ENCODE measurements at places on chromosomes 7 and 10. TPM values are rescaled to one million over a fixed set of nuclear protein-coding genes. Genes with fewer than 3 reads are reported as not detected.
A peak's percentile ranks its signal among the peaks of the same experiment; 100 is the strongest.

- no peak overlapping the region for H3K4me3 ChIP-seq
- H3K27me3 ChIP-seq = no peaks in the 10 kb centered on the region
- no peak overlapping the region for H3K27ac ChIP-seq
These were observed 95.6 kb upstream of the MKI67 start for GRCh38 chr10:128221807-128222206.

DNA sequence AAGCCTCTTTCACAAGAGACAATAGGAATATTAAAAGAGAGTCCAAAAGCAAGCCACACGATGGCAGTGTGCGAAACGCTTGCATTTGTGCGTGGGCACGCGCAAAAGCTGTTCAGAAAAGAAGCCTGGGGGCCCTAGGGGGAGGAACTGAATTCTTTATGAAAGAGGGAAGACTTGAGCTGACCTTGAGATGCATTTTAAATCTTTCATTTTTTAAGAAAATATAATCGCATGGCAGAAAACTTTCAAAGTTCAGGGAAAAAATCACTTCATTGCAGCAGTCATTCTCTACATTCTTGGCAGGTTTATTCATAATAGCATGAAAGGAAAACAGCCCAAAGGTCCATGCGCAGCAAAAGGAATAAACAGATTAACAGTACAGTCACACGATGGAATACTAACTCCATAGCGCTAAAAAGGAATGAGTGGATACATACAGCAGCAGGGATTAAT, 206.5 kb upstream of the PRKCQ start:
- DNase-seq = peak; percentile 61
- H3K4me1 ChIP-seq = peaks cover 3% of the 10 kb centered on the region
- H3K27me3 ChIP-seq = no peaks in the 10 kb centered on the region
- H3K36me3 ChIP-seq = no peaks in the 10 kb centered on the region
- no peak overlapping the region for H3K27ac ChIP-seq
- H3K4me3 ChIP-seq = peak overlapping the region; percentile 39

DNA sequence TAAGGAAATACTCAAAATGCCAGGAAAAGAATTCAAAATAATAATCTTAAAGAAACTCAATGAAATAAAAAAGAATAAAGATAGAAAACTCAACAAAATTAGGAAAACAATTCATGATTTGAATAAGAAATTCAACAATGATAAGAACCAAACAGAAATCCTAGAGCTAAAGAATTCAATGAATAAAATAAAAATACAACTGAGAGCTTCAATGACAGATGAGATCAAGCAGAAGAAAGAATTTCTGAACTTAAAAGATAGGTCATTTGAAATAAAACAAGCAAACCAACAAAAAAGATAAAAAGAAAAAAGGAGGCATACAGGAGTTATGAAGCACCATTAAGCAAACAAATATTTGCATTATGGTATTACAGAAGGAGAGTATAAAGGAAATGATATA, 5.6 kb upstream of the AKR1B1 start:
- DNase-seq = no peak
- H3K27ac ChIP-seq = no peak overlapping the region
- H3K4me3 ChIP-seq = no peak overlapping the region
- H3K36me3 ChIP-seq = no peaks in the 10 kb centered on the region
- H3K27me3 ChIP-seq = no peaks in the 10 kb centered on the region
- peaks cover 12% of the 10 kb centered on the region for H3K4me1 ChIP-seq

- H3K4me3 ChIP-seq = no peak overlapping the region
- H3K36me3 ChIP-seq = no peaks in the 10 kb centered on the region
- no peak for DNase-seq
- peaks cover 2% of the 10 kb centered on the region for H3K27me3 ChIP-seq
- no peak overlapping the region for H3K27ac ChIP-seq
These were observed 237.1 kb downstream of the COBL start for GRCh38 chr7:51079494-51079893.

DNA sequence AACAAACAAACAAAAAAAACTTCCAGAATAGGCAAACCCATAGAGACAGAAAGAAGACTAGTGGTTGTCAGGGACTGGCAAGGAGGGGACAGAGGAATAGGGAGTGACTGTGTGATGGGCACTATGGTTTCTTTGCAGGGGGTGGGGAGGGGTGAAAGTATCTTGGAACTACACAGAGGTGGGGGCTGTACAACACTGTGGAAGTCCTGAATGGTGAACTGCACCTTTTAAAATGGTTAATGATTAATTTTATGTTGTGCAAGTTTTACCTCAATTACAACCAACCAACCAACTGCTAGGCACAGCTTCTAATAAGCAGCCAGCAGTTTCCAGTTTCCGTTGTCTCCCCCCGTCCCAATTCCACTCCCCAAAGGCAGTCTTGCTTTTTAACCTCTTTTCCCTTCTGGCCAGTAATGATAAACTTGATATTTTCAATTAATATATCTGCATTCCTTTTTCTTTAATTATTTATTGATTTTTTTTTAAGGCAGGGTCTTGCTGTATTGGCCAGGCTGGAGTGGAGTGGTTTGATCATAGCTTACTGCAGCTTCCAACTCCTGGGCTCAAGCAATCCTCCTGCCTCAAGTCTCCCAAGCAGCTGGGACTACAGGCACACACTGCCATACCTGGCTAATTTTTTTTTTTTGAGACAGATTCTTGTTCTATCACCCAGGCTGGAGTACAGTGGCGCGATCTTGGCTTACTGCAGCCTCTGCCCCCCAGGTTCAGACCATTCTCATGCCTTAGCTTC, 46.8 kb downstream of the HIP1 start:
- no peak overlapping the region for H3K4me3 ChIP-seq
- no peaks in the 10 kb centered on the region for H3K4me1 ChIP-seq
- DNase-seq = no peak
- H3K27me3 ChIP-seq = no peaks in the 10 kb centered on the region
- H3K27ac ChIP-seq = no peak overlapping the region
- no peaks in the 10 kb centered on the region for H3K36me3 ChIP-seq

- H3K27me3 ChIP-seq = no peaks in the 10 kb centered on the region
- DNase-seq = peak; percentile 15
- no peak overlapping the region for H3K4me3 ChIP-seq
- H3K4me1 ChIP-seq = peaks cover 2% of the 10 kb centered on the region
- H3K36me3 ChIP-seq = peaks cover 2% of the 10 kb centered on the region
These were observed 163.6 kb downstream of the PIP4K2A start for GRCh38 chr10:22550732-22551131.

- H3K4me1 ChIP-seq = no peaks in the 10 kb centered on the region
- H3K4me3 ChIP-seq = no peak overlapping the region
- no peak overlapping the region for H3K27ac ChIP-seq
- no peaks in the 10 kb centered on the region for H3K36me3 ChIP-seq
These were observed 166.0 kb upstream of the ANK3 start for GRCh38 chr10:60555700-60556099.

DNA sequence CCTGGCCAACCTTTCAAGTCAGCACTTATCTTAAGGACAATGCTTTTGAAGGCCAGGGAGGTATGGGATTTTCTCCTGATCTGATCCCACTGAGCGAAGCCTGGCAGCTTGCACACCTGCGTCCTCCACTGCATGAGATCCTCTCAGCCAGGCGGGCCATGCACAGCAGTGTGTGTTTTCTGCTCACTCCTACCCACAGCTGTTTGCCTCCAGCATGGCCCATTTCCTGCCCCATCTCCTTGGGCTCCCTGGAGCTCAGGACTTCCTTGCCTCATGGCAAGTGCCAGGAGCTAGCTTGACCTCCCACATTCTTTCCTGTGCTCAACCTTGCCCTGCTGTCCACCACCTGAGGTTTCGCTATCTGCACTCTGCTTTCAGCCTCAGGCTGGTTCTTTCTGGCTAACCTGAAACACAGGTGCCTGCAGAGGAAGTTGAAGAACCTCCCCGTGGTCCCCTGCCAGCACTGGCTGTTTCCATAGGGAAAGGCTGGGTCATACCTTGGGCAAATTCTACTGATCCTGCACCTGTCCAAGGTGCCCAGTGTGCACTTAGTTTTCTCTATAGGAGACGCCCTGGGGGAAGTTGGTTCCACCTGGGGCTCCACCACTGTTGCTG, 43.9 kb upstream of the EEPD1 start:
- no peak overlapping the region for H3K4me3 ChIP-seq
- H3K36me3 ChIP-seq = no peaks in the 10 kb centered on the region
- H3K27me3 ChIP-seq = no peaks in the 10 kb centered on the region
- DNase-seq = no peak
- no peaks in the 10 kb centered on the region for H3K4me1 ChIP-seq

Gene CFAP58
- total RNA-seq = 0.33 TPM

Gene EIF5AL1
- 0.33 TPM for total RNA-seq

DNA sequence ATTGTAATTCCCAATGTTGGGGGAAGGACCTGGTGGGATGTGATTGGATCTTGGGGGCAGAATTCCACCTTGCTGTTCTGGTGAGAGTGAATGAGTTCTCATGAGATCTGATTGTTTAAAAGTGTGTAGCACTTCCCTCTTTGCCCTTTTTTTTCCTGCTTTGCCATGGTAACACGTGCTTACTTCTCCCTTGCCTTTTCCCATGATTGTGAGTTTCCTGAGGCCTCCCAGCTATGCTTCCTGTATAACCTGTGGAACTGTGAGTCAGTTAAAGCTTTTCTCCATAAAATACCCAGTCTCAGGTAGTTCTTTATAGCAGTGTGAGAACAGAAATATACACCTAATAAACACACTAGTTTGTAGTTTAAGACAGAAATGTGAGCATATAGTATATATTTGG, 166.8 kb upstream of the MAGI2 start:
- H3K4me1 ChIP-seq = no peaks in the 10 kb centered on the region
- no peak overlapping the region for H3K27ac ChIP-seq
- no peaks in the 10 kb centered on the region for H3K27me3 ChIP-seq
- no peak for DNase-seq

DNA sequence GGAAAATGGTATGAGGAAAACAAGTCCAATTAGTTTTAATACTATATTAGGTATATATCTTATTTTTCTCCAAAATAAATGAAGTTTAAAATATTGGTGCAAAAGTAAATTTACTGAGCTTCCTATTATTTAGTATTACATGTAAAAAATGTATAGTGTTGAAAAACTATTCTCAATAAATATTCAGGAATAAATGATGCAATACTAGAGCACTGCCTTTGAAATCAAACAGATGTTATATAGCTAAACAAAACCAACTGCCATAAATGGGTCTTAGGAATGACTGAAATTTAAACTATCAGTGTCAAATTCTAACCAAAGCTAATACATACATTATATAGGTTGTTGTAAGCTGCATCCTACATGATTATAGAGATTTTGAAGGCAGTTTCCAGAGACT, 1434.0 kb upstream of the LRRTM3 start:
- peak; percentile 37 for DNase-seq
- no peak overlapping the region for H3K4me3 ChIP-seq
- H3K36me3 ChIP-seq = no peaks in the 10 kb centered on the region
- no peaks in the 10 kb centered on the region for H3K4me1 ChIP-seq
- H3K27me3 ChIP-seq = no peaks in the 10 kb centered on the region
- H3K27ac ChIP-seq = no peak overlapping the region

GRCh38 chr7:1073142-1073977, 14.6 kb upstream of the GPER1 start:
- H3K36me3 ChIP-seq = no peaks in the 10 kb centered on the region
- no peaks in the 10 kb centered on the region for H3K4me1 ChIP-seq
- H3K4me3 ChIP-seq = no peak overlapping the region
- H3K27me3 ChIP-seq = no peaks in the 10 kb centered on the region

- peak; percentile 58 for DNase-seq
- H3K4me3 ChIP-seq = no peak overlapping the region
- H3K27ac ChIP-seq = no peak overlapping the region
- H3K27me3 ChIP-seq = peaks cover 2% of the 10 kb centered on the region
- no peaks in the 10 kb centered on the region for H3K4me1 ChIP-seq
These were observed 14.0 kb downstream of the LRGUK start for GRCh38 chr7:134140889-134141867.

- no peaks in the 10 kb centered on the region for H3K36me3 ChIP-seq
- no peaks in the 10 kb centered on the region for H3K27me3 ChIP-seq
- DNase-seq = no peak
These were observed 552.3 kb downstream of the PTPRN2 start for GRCh38 chr7:158035343-158035742.

Gene HYCC1
- 197 TPM for total RNA-seq

DNA sequence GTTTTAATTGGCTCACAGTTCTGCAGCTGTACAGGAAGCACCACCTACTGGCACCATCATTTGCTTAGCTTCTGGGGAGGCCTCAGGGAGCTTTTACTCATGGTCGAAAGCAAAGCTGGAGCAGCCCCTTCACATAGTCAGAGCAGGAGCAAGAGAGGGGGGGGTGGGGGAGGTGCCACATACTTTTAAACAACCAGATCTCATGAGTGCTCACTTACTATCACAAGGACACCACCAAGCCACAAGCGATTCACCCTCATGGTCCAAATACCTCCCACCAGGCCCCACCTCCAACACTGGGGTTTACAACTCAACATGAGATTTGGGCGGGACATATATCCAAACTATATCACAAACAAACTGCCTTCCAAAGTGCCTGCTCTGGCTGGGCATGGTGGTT, 31.7 kb upstream of the SLC18A3 start:
- no peaks in the 10 kb centered on the region for H3K4me1 ChIP-seq
- DNase-seq = no peak
- no peak overlapping the region for H3K4me3 ChIP-seq
- H3K27ac ChIP-seq = no peak overlapping the region
- no peaks in the 10 kb centered on the region for H3K27me3 ChIP-seq
- no peaks in the 10 kb centered on the region for H3K36me3 ChIP-seq

DNA sequence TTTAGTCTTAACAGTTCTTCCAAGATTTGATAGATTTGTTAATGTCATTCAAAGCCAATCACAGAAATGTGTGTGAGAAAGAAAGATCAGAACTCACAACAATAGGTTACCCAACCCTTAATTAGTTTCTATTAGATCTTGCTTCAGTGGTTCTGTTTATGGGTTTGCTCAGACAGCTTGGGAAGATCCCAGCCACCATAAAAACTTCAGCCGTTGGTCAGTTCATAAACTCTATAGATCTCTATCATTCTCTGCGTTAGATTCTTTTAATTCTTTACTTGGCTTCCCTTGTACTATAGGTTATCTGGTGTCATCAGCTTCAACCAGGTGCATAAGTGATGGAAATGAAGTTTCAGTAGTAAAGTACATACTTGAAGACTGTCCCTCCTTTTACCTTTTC, 54.4 kb downstream of the ZNF277 start:
- H3K27me3 ChIP-seq = no peaks in the 10 kb centered on the region
- H3K27ac ChIP-seq = no peak overlapping the region
- H3K36me3 ChIP-seq = no peaks in the 10 kb centered on the region

GRCh38 chr7:1664711-1665548, 5.1 kb upstream of the ELFN1 start:
- no peak overlapping the region for H3K27ac ChIP-seq

- no peaks in the 10 kb centered on the region for H3K4me1 ChIP-seq
- no peak overlapping the region for H3K27ac ChIP-seq
- peak; percentile 40 for DNase-seq
These were observed 25.4 kb upstream of the GPAM start for GRCh38 chr10:112208997-112209396.

Gene FFAR4
- not detected for total RNA-seq

- H3K36me3 ChIP-seq = no peaks in the 10 kb centered on the region
- no peak for DNase-seq
- no peak overlapping the region for H3K4me3 ChIP-seq
- H3K27me3 ChIP-seq = peaks cover 2% of the 10 kb centered on the region
- no peaks in the 10 kb centered on the region for H3K4me1 ChIP-seq
- no peak overlapping the region for H3K27ac ChIP-seq
These were observed 143.4 kb downstream of the VPS50 start for GRCh38 chr7:93375603-93376002.

Measured in fibroblast of lung (primary cell).